Stimulated activated CD4-positive, alpha-beta T cell treated with anti-CD3 and anti-CD28 coated beads, Interleukin-12 subunit alpha, Interleukin-12 subunit beta, amount 100 ng/mL, for 48 hours (primary cell): ENCODE measurements at places on chromosomes 13 and 19.
A peak's percentile ranks its signal among the peaks of the same experiment; 100 is the strongest.

DNA sequence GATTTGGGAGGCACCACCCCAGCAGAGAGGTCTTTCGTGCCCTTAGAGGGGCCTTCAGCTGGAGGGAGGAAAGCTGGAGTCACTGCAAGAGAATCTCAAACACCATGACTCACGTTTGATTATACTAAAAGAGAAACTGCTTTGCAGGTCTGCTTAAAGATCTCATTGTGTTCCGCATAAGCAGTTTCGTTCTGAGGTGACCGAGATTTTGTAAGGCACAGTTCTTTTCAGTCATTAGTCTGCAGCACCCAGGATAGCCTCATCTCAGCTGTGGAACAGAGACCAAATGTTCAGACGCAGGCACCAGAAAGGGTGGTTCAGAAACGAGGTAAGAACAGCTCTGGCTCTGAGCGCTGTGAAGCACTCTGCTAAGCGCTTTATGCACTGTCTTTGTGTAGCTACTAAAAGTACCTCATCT, 71.2 kb upstream of the GTF3A start:
- peak; percentile 42 for DNase-seq

GRCh38 chr19:58218899-58219298, 9.8 kb upstream of the ZNF544 start:
- peak; percentile 26 for DNase-seq

DNA sequence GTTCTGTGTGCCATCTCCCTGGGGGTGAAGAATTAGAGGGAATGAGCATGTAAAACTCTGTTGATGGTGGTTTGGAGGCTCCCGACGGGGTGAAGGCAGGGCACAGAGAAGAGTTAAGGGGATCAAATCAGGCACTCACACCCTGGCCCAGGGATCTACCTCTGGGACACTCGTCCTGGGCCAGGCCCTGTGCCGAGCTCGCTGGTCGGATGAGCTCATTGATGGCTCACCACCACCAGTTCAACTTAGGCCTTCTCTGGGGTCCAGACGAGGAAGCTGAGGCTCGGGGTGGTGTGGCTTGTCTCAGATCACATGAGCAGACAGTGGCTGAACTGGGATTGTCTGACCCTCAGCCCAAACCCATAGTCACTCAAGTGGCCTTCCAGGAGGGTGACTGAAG, 1.6 kb downstream of the NACC1 start:
- DNase-seq = no peak

- DNase-seq = no peak
These were observed 261.7 kb upstream of the HTR2A start for GRCh38 chr13:47158593-47158992.

DNA sequence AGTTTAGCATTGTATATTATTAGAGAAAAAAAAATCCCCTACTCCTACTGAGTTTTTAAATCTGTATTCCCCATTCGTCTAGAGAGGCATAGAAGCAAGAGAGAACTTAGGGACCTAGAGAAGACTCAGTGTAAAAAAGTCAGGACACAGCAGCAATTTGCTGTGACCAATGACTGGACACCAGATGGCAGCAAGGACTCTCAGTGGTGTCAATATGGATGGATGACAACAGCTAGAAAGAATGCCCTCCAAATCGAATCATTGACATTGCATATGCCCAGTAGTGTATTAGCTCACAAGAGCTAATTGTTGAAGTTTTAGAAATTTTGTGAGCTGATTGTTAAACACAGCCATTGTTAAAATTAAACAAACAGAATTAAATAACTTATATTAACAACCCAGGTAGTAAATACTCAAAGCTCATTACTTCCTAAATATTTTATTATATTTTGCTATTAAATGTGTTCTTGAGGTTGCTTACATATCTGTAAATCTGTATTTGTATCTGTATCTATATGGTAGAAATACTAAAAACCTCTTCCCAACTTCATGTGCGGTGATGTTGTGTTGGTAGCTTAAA, 43.9 kb downstream of the SIAH3 start:
- no peak for DNase-seq

DNA sequence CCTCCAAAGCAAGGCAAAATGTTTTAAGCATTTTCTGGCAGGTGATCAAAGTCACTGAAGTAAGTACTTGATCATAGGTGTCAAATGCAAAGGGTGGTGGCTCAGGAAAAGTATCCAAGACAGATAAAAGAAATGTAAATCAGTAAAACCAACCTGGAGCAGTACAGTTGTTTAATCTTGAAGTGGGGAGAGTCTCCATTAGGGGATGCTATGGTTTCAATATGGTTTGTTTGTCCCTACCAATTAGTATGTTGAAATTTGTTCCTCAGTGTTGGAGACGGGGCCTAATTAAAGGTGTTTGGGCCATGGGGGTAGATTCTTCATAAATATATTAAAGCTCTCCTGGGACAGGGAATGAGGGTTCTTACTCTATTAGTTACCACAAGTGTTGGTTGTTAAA, 1781.7 kb upstream of the PRR20A start:
- DNase-seq = no peak

GRCh38 chr19:1587872-1588271, 4.8 kb downstream of the MBD3 start:
- no peak for DNase-seq

DNA sequence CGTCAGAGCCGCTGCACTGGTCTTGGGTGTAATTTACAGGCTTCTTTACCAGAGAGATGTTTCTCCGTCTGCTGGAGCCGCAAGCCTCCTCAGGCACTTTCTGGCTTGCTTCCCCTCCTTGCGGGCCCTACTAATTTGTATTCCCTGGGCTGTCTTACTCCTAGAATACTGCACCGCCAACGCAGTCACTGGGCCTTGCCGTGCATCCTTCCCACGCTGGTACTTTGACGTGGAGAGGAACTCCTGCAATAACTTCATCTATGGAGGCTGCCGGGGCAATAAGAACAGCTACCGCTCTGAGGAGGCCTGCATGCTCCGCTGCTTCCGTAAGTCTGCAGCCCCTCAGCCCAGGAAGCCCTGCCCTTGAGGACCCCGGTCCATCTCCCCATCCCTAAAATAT, 14.1 kb upstream of the C19orf33 start:
- DNase-seq = no peak
